ENCODE measurements at places on chromosomes 16 and 17. TPM values are rescaled to one million over a fixed set of nuclear protein-coding genes. Genes with fewer than 3 reads are reported as not detected.

- DNase-seq: no peak
Measured at GRCh38 chr17:80846932-80847331, 144.7 kb upstream of the CHMP6 start.

DNA sequence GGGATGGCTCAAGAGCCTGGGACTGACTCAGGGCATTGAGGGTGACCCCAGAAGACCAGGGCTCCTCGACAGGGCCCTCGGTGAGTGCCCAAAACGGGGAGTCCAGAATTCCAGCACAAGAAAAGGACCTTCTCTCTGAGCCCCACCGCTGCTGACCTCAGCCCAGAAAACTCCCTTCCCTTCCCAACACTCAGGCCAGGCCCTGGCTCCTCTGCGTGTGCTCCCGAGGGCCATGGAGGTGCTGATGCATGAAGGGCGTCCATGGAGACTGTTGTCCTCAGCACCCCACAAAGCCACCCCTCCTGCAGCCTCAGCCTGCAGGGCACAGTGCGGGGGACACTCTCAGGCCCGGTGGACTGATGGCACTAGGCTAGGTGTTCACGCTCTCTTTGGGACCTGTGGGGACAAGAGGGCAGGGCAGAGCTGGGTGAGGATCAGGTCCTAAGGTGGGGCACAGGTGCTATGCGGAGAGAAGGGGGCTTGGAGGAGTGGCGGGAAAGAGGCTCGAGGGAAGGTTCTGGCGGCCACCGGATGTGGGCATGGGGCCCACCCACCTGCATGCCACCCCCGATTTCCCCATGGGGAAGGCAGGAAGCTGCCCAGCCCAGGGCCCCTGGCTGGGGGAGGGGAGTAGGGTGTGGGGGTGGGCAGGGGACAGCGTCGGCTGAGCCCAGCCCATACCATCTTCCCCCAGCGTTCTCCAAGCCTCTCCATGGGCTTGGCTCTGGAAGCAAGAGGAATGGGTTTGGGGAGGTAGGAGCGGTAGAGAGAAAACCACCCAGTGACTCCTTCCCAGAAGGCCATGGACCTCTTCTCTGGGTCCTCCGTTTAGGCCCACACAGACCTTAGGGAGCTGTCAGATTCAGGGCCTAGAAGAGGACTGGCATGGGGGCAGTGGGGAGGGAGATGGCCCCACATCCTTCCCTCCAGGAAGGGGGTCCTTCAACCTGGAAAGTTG, 4.5 kb upstream of the TSPOAP1 start:
- DNase-seq: no peak

GRCh38 chr16:56252835-56253234, 61.5 kb downstream of the GNAO1 start:
- no peak for DNase-seq

DNA sequence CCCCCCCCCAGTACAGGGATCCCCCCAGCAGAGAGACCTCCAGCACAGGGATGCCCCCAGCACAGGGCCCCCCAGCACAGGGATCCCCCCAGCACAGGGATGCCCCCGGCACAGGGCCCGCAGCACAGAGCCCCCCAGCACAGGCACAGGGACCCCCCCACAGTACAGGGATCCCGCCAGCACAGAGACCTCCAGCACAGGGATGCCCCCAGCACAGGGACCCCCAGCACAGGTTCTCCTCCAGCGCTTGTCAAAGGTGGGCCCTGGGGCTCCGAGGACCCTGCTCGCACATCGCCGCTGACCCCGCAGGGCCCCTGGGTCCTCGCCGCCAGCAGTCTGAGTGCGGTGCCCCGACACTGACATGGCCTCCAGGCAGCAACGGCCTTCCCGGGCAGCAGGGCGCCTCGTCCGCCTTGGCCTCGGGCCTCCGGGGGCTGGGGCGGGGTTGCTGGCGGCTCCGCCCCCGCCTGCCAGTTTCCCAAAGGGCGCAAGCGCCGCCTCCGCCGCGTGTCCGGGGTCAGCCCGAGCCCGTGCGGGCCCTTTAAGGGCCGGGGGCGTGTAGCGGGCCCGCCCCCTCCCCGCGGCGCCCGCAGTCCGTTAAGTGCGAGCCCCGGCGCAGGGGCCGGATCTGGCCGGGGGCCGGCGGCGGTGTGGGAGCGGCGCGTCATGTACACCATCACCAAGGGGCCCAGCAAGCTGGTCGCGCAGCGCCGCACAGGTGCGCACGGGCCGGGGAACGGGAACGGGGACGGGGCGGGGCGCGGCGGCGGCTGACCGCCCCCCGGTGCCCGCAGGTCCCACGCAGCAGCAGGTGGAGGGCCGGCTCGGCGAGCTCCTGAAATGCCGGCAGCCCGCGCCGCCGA, at the start of gene MCRIP2:
MCRIP2 (plus strand) TSS at position 503 of the 863 bp plus-strand sequence; CDS start at position 667, 164 bp downstream.
- DNase-seq: no peak

- DNase-seq: no peak
Measured at GRCh38 chr17:21452377-21453143, 76.4 kb downstream of the KCNJ12 start.

DNA sequence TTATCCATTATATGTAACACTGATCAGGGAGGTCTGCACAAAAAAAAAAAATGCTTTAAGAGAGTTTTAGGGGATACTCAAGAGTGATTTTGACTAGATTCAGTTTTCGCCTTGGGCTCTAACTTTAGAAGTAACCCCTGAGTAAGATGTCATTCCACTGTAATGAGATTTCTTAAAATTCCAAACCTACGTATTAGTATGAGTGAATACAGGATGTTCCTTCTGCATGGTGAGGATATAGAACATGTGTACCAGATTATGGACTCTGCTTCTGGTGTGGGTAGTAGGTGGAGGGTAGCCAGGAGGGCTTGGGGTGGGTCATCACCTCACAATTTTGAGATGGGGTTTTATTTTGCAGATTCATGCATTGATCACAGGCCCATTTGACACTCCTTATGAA, 4.3 kb downstream of the UBE2Z start:
- no peak for DNase-seq

- DNase-seq: no peak
Measured at GRCh38 chr17:16442594-16443510, 27.5 kb downstream of the TRPV2 start.

GRCh38 chr16:88408561-88409142, 25.9 kb downstream of the ZNF469 start:
- DNase-seq: no peak

- no peak for DNase-seq
Measured at GRCh38 chr16:80899809-80900592, 95.6 kb upstream of the CDYL2 start.

DNA sequence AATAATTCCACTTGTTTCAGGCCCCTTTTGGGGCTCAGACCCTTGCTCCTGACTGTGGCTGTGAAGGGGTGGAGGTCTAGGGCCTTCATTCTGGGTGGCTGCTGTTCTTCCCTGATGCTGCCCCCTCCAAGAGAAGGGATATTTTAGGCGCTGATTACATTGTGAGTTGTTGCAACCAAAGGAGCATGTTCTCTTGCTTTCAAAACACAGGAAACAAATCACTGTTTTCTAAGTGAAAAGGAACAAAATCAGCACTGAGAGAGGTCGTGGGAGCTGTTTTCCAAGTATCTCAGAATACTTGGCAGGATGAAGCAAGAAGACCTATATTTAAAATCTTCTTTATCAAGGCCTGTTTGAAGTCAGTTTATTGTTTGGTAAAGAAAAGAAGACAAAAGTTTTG, 25.3 kb upstream of the SEC14L1 start:
- DNase-seq: no peak

DNA sequence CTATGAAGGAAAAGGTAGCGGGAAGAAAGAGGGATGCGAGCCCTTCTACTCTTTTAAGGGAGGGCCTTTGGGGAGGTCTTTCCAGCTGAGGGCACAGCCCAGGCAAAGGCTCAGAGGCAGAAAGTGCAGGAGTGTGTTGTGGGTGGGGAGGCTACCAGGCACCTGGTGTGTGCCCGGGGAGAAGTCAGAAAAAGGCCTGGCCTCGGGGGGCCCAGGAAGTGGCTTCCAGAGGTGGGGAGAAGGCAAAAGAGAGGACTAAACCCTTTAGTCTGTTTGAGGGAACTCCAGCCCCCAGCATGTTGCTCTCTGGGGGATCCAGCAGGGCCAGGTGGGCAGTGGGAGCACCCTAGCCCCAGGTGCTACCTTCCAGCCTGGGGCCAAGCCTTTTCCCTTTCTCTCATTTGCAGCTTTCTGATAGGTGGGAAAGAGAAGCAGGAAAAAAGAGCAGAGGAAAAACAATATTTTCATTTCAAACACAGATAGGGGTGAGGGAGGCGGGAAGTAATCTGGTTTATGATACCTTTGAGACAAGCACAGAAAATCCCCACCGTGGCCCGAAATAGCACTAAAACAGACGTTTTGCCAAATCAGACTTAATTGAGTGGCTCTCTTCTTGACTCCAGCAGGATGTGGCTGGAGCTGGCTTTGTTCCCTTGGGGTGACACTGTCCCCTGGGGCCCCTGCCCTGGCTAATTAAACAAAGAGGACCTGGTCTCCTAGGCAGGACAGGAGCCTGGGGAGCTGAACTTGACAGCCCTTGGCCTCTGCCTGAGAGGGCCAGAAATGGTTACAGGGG, 10.4 kb downstream of the RAI1 start:
- no peak for DNase-seq

- DNase-seq: no peak
Measured at GRCh38 chr17:44661835-44662234, 5.6 kb downstream of the MEIOC start.

DNA sequence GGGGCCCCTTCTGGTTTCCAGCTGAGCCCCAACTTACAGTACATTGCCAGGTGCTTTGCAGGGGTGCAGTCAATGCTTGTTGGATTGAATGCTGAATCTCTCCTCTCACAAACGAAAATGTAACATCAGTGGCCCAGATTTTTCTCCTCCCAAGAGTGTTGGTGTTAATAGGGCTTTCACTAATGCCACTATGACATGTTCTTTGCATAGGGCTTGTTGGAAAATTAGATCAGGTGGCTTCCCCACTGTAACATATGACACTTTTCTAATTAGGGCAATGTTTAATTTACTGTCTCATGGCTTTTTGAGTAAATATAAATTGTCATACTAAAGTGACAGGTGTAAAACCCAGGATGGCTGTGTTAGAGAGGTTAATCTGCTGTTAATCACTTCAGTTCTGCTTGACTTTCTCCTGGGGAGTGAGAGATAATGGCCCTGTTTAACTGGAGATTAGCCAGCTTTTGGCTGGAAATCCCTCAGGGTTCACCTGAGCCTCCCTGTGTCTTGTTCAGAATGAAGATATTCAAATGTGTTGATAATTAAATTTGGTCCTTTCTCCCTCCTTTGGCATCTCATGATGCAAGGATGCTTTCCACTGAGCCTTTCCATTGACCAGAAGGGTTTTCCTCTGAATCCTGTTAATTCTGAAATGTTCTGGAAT, 502.3 kb downstream of the RBFOX1 start:
- no peak for DNase-seq

- no peak for DNase-seq
Measured at GRCh38 chr17:71176928-71177443, 943.8 kb upstream of the SOX9 start.

DNA sequence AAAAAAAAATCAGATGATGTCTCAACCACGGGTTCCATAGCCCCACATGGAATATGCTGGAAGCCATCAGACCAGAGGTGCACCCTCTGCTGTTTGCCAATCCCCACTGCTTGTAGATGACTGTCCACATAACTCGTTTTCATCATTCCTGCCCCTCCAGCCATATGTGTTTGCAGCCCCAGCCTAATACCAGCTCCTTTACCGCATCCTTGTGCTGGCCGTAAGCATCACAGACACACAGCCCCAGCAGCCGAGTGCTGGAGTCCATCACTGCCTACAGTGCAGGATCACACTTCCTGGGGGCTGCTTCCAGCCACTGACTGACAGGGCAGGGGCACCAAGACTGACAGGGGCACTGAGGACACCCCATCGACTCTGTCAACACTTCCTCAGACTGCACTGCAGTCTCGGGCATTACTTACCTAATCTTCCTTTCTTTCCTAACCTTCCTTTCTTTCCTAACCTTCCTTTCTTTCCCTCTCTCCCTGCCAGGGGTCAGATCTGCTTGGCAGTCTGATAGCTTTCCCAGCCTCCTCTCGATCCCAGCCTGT, 5.0 kb downstream of the RCVRN start:
- DNase-seq: no peak

GRCh38 chr17:28072936-28073533, 30.6 kb downstream of the NLK start:
- DNase-seq: no peak

- DNase-seq: no peak
Measured at GRCh38 chr16:27691721-27692120, 141.8 kb downstream of the KATNIP start.

DNA sequence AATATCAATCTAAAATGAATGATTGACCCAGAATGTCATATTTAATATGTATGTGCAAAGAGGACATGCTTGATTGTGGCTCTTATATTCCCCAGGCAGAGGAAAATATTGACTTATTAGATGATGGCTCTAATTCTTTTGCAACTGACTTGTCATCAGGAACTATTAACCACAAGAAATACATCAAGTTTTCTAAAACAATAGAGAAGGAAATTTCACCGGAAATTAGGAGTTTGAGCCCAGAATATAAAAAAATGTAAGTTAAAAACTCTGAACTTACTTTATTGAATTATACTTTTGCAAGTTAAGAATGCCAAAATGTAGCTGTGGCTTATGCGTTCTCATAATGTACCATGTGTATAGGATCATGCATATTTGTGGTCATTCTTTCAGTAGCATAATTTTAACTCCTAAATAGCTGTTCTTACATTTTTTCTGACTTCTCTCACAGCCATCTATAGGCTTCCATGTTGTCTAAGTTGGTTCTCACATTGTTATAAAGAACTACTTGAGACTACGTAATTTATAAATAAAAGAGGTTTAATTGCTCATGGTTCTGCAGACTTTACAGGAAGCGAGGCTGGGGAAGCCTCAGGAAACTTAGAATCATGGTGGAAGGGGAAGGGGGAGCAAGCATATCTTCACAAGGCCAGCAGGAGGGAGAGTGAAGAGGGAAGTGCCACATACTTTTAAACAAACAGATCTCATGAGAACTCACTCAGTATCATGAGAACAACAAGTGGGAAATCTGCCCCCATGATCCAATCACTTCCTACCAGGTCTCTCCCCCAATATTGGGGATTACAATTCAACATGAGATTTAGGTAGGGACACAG, 11.6 kb downstream of the EFCAB13 start:
- no peak for DNase-seq

DNA sequence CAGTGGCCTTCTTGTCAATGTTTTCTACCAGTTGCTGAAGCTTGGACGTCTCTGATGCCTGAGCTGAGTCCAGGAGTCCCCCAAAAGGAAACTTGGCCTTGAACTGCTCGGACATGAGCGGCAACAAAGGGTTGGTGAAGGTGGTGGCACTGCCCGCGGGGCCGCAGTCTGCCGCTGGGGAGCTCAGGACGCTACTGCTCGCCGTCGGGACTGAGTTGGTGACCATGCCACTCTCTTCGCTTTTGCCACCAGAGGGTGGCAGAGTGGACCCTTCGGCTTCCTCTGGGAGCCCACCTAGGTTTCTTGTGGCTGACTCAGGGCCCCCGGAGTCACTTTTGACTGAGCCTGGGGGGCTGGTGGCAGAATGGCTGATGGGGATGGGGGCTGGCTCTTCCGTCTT, 11.0 kb downstream of the SALL1 start:
- DNase-seq: no peak

GRCh38 chr17:4358154-4358553, 8.3 kb downstream of the UBE2G1 start:
- no peak for DNase-seq

The TBC1D3C gene
- total RNA-seq: 0.18 TPM

The ZNF469 gene
- total RNA-seq: 27.9 TPM

The TM4SF5 gene
- total RNA-seq: not detected

The WNT9B gene
- total RNA-seq: 1.6 TPM

The NXN gene
- 106 TPM for total RNA-seq

The CLTC gene
- total RNA-seq: 192 TPM

The SDR42E1 gene
- 0.35 TPM for total RNA-seq

The CACNG1 gene
- 0.23 TPM for total RNA-seq

The KNOP1 gene
- total RNA-seq: 46.5 TPM

The CA7 gene
- not detected for total RNA-seq

The INCA1 gene
- total RNA-seq: 1.7 TPM

The ATF7IP2 gene
- 50.9 TPM for total RNA-seq
